ENCODE measurements at places on chromosomes 13 and 19. TPM values are rescaled to one million over a fixed set of nuclear protein-coding genes. Genes with fewer than 3 reads are reported as not detected.
A peak's percentile ranks its signal among the peaks of the same experiment; 100 is the strongest.

GRCh38 chr19:33383720-33384292, 10.3 kb downstream of the CEBPG start:
- no peak overlapping the region for H3K27ac ChIP-seq
- peaks cover 7% of the 10 kb centered on the region for H3K36me3 ChIP-seq
- H3K4me3 ChIP-seq: no peak overlapping the region
- H3K27me3 ChIP-seq: no peaks in the 10 kb centered on the region

GZMM gene
- total RNA-seq: not detected

DNA sequence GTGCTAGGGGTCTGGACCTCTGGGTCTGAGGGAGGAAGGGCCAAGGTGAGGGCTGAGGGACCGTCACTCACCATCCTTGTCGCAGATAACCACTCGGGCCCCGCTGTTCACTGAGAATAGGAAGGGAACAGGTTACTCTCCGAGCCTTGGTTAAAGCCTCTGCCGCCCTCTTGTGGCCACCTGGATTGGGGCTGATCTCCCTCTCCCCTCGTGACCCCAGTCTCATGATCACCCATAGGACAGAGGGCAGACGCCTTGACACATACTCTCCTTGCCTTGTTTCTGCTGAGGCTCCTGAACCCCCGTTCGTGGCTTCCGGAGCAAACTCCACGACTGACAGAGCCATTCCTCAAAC, 580 bp downstream of the HSD17B14 start:
- no peaks in the 10 kb centered on the region for H3K36me3 ChIP-seq
- H3K4me1 ChIP-seq: peaks cover 9% of the 10 kb centered on the region
- H3K4me3 ChIP-seq: peak overlapping the region; percentile 69
- no peak overlapping the region for H3K27ac ChIP-seq

DNA sequence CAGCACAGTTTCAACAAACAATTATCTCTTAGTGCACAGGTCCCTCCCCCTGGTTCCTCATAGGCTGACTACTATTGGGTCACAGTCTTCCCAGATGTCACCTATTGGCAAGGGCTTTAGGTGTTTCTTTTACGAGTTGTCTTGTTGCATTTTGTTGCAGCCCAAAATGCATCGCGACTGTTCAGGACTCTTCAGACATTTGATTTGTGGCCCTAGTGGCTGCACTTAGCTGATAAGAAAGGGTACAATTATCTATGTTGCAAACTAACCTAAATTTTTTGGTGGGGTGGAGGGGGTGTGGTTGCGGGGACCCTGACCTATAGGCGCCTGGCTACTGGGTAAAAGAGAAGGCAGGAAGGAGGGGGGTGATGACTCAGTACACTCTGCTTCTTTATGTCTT, 29.1 kb upstream of the ZNF714 start:
- no peak overlapping the region for H3K4me3 ChIP-seq
- DNase-seq: no peak
- H3K27me3 ChIP-seq: no peaks in the 10 kb centered on the region
- no peaks in the 10 kb centered on the region for H3K4me1 ChIP-seq
- peaks cover 83% of the 10 kb centered on the region for H3K36me3 ChIP-seq

TEX26 gene
- total RNA-seq: not detected

INAFM1 gene
- total RNA-seq: 2.5 TPM

DNA sequence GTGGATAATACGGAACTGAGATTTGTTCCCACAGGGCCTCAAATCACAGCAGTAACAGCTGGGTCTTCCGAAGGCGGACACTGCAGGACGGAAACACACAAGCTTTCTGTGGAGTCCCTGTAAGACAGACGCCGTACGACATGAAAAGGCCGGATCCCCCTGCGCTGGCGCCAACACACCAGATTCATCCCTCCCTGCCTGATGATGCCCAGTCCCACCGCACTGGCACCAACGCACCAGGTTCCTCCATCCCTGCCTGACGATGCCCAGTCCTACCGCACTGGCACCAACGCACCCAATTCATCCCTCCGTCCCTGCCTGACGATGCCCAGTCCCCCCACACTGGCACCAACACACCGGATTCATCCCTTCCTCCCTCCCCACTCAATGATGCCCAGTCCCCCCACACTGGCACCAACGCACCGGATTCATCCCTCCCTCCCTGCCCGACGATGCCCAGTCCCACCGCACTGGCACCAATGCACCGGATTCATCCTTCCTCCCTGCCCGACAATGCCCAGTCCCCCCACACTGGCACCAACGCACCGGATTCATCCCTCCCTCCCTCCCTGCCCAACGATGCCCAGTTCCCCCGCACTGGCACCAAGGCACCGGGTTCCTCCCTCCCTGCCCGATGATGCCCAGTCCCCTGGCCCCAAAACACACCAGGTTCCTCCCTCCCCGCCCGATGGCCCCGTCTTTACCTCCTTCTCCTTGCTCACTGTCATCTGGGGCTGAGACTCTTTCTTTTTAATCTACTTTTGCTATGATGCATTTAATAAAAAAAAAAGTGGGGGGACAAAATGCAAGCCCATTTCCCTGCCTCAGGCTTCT, 55.1 kb downstream of the RASA3 start:
- peaks cover 15% of the 10 kb centered on the region for H3K4me1 ChIP-seq
- no peak for DNase-seq
- no peaks in the 10 kb centered on the region for H3K36me3 ChIP-seq
- no peaks in the 10 kb centered on the region for H3K27me3 ChIP-seq
- no peak overlapping the region for H3K27ac ChIP-seq
- H3K4me3 ChIP-seq: no peak overlapping the region

NLRP11 gene
- total RNA-seq: 0.23 TPM

FLT3 gene
- total RNA-seq: not detected

DNA sequence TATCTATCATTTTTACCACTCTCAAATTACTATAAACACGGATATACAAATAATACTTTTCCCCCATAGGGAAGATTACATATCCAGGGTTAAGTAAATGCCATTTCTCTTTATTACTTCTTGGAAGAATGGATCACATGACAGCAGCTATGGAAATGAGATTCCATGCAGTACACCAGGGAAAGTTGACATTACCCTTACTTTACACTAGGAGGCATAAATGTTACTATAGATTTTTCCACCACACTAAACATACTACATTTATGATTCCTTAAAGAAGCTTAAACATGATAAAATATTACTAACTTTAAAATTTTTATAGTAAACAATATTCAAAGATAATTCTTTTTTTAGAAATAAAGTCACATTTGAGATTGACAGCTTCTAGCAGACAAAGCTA, 611.4 kb downstream of the PCDH9 start:
- no peaks in the 10 kb centered on the region for H3K27me3 ChIP-seq
- H3K4me3 ChIP-seq: no peak overlapping the region
- DNase-seq: peak; percentile 50
- H3K36me3 ChIP-seq: no peaks in the 10 kb centered on the region

CYP4F2 gene
- not detected for total RNA-seq

ACP7 gene
- total RNA-seq: 3.4 TPM

GRCh38 chr19:29927944-29928625, 14.0 kb upstream of the URI1 start:
- no peak for DNase-seq
- H3K27ac ChIP-seq: no peak overlapping the region
- H3K27me3 ChIP-seq: no peaks in the 10 kb centered on the region
- H3K4me1 ChIP-seq: no peaks in the 10 kb centered on the region
- H3K4me3 ChIP-seq: no peak overlapping the region

DNA sequence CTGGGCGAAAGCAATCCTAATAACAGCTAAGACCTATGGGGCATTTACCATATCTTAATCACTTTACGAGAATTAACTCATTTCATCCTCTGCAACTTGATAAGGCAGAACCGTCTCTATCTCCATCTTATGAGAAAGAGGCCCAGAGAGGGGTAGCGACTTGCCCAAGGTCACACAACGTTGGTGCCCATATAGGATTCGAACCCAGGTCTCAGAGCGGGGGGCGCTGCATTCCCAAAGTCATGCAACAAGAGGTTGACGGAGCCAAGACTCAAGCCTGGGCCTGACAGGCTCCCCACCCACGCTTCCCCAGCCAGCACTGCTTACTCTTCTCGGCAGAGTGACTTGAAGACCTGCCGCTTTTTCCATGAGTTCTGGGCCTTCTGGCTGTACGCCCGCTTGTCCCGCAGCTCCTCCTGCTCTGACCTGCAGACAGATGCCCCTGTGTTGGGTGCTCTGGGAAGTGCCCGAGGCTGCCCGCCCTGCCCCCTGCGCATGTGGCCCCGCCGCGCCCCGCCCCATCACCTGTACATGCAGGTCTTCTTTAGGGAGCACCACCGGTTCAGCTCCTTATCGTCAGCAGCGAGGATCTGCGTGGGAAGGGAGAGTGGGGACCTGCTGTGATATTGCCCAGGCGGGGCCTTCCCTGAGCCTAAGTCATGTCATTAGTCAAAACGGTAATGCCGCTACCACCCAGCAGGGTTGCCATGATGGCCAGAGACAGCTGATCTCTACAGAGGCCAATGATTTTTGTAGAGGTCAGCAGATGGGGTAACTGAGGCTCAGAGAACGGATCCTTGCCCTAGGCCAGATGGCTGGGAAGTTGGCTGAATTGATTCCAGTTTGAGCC, 10.8 kb downstream of the KRI1 start:
- H3K27ac ChIP-seq: no peak overlapping the region
- H3K36me3 ChIP-seq: peaks cover 47% of the 10 kb centered on the region
- no peak overlapping the region for H3K4me3 ChIP-seq
- no peaks in the 10 kb centered on the region for H3K27me3 ChIP-seq
- no peak for DNase-seq

DNA sequence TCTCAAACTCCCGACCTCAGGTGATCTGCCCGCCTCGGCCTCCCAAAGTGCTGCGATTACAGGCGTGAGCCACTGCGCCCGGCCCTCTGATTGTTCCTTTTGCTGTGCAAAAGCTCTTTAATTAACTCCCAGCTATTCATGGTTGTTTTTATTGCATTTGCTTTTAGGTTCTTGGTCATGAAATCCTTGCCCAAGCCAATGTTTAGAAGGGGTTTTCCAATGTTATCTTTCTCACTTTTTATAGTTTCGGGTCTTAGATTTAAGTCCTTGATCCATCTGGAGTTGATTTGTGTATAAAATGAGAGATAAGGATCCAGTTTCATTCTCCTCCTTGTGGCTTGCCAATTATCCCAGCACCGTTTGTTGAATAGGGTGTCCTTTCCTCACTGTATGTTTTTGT, 19.2 kb upstream of the GRTP1 start:
- no peaks in the 10 kb centered on the region for H3K4me1 ChIP-seq
- H3K27ac ChIP-seq: no peak overlapping the region
- H3K27me3 ChIP-seq: no peaks in the 10 kb centered on the region
- H3K36me3 ChIP-seq: no peaks in the 10 kb centered on the region

CCDC8 gene
- total RNA-seq: not detected

DNA sequence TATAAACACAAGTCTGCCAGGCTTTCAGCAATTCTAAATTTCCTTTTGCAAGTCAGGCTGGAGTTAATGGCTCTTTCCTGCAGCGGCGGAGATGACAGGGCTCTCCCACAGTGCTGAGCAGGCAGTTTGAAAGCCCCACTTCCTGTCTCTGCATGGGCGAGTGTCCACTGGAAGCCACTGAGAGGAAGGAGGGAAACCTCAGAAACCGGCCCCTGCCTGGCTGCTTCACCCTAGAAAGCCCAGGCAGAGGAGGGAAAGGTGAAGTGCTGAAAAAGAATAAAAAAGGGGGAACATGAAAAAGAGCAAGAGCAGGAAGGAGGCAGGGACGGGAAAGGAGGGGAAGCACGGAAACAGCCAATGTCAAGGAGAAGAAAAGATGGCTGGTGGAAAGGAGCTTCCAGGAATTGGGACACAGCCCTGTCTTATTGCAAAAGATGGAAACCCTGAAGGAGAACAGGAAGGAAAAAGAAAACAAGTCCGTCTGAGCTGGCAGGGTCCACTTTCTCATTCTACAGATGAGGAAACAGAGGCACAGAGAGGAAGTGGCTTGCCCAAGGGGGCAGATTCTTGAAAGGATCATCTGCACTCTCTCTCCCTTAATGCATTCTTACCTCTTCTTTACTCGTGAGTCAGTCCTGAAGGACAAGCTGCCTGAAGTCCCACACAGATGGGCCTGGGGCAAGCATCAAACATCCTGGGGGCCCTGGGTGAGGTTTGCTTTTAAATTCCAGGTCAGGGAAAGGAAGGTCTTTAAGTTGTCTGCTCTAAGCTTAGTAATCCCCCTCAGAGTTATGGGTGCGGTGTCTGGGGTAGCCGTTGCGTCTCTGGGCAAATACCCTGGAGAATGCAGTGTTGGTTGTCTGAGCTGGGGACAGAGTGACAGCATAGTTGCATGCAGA, 38.8 kb upstream of the ALOX5AP start:
- no peak overlapping the region for H3K4me3 ChIP-seq
- H3K4me1 ChIP-seq: no peaks in the 10 kb centered on the region
- H3K36me3 ChIP-seq: no peaks in the 10 kb centered on the region
- no peak for DNase-seq
- H3K27me3 ChIP-seq: no peaks in the 10 kb centered on the region

- no peaks in the 10 kb centered on the region for H3K27me3 ChIP-seq
- H3K4me1 ChIP-seq: peaks cover 6% of the 10 kb centered on the region
- H3K27ac ChIP-seq: no peak overlapping the region
Measured at GRCh38 chr13:97395447-97396136, 38.4 kb upstream of the RAP2A start.

PSG4 gene
- total RNA-seq: not detected

GRCh38 chr19:33511346-33511745, 10.2 kb downstream of the PEPD start:
- no peaks in the 10 kb centered on the region for H3K27me3 ChIP-seq
- H3K27ac ChIP-seq: no peak overlapping the region
- DNase-seq: no peak
- H3K4me3 ChIP-seq: no peak overlapping the region
- peaks cover 19% of the 10 kb centered on the region for H3K4me1 ChIP-seq

DNA sequence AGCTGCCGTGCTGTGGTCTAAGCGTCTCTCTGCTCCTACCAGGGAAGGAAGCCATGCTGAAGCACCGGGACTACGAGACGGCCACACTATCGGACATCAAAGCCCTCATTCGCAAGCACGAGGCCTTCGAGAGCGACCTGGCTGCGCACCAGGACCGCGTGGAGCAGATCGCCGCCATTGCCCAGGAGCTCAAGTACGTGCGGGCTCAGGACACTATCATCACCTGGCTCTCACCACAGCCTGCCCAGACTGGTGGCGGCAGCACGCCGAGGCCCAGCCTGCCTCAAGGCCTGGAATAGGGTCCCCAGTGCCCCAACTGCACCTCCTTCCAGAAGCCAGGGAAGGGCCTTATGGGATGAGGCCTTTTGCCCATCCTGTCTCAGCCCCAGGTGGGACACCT, 22.8 kb downstream of the CAPN12 start:
- no peak overlapping the region for H3K4me3 ChIP-seq
- no peak overlapping the region for H3K27ac ChIP-seq
- no peaks in the 10 kb centered on the region for H3K4me1 ChIP-seq
- H3K36me3 ChIP-seq: peaks cover 68% of the 10 kb centered on the region

GRCh38 chr13:79519255-79519654, 38.3 kb downstream of the NDFIP2 start:
- peaks cover 12% of the 10 kb centered on the region for H3K36me3 ChIP-seq
- no peaks in the 10 kb centered on the region for H3K27me3 ChIP-seq
- H3K4me1 ChIP-seq: peaks cover 15% of the 10 kb centered on the region
- peak overlapping the region; percentile 42 for H3K27ac ChIP-seq

- no peak overlapping the region for H3K4me3 ChIP-seq
- no peak overlapping the region for H3K27ac ChIP-seq
- no peaks in the 10 kb centered on the region for H3K27me3 ChIP-seq
- no peaks in the 10 kb centered on the region for H3K36me3 ChIP-seq
Measured at GRCh38 chr19:45870798-45871197, 6.7 kb downstream of the FOXA3 start.

Data from PC-3 (cell line).